Nucleus accumbens (tissue), 56 donors: ENCODE measurements at places on chromosomes 16 and 17.
A peak's percentile ranks its signal among the peaks of the same experiment; 100 is the strongest.

DNA sequence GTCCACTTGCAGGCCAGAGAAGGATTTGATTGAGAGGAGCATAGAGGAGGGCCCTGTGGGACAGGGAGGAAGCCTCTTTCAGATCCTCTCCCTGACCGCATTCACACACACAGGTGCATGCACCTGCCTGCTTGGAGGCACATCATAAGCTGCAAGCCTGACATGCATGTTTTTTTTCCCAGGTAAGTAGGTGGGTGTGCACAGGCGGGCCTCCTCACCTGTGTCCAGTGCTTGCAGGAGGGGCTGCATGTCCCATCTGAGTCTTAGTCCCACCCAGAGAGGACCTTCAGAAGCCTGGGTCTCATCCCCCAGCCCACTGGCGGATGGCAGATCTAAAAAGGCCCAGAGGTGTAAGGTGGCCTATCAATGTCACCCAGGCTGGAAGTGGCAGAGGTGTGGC, 130.8 kb downstream of the TMEM132E start:
- no peak for DNase-seq

DNA sequence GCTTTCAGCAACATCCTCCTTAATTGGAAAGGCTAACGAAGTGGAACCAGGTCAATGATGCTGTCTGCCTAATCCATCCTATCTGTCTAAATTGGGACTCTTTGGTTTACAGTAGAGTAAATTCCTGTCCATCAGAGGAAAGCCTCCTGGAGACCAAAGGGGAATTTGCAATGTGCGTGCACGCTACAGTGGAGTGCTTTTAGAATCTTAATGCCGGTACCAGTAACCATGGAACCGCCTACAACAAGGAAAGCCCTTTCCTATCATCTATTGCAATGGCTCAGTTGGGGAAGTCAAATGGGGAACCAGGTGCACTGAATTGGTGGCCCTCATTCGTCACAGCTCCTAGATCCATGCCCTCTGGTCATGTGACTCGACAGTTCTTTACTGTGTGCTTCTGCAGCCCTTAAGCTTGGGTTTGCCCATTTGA, 110.1 kb downstream of the XYLT1 start:
- DNase-seq: no peak

- no peak for DNase-seq
Observed at GRCh38 chr16:47644166-47644565, 183.0 kb downstream of the PHKB start.

DNA sequence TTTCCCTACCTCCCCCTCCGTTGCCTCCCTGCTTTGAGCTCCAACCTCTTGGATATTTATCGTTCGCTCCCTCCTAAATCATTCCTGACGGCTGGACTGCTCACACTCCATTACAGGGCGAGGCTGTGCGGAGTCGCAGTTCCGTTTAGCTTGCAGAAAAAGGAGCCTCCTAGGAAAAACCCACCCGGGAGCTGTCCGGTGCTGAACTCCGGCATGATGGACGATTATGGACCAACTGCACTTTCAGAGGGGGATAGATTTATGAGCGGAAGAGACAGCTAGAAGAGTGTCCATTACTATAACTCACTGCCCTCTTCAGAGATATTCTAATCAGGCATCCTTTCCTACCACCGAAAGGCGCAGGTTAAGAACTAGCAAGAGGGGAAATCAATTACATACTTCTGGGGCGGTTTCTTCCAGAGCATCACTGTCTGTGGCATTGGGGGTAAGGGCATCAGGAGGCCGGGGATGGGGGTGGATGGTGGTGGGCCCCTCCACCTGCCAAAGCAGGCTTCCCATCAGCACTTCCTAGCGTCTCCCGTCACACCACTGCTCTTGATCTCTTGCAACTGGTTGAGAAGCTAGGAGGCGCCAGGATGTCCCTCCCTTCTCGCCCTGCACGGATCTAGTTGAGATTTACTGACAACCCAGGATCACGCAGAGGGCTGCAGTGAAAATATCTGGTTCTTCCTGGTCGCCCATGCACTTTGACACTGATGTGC, 251.2 kb downstream of the ENGASE start:
- DNase-seq: no peak

DNA sequence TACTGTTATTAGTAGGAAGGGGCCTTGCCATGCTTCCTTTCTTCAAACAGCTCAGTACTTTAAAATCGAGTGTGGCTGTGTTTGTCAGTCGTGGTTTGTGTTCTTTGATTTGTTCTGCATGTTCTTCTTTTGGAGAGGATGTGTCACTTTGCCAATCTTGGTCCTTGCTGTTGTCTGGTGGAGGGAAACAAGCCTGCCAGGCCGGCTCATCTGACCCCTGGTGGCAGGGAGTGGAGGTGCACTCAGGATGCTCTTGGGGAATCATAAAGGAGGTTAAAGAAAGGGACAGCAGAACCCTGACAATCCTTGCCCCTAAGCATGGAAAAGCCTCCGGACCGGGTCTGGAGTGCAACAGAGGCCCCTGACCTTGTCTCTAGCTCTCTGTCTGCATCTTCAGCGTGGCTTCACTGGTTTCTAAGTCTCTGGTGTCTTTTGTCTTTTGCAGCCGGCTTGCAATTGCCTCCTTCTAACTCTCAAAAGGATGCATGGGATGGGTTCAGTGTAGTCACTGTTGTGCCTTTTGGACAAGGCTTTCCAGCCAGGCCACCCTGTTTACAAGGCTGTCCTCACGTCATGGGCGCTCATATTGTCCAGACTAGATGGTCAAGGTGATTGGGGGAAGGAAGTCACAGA, 135.8 kb downstream of the WWOX start:
- DNase-seq: peak; percentile 57

- no peak for DNase-seq
Observed at GRCh38 chr17:67765623-67766022, 47.9 kb downstream of the NOL11 start.
